ENCODE measurements at places on chromosomes 6 and 20. TPM values are rescaled to one million over a fixed set of nuclear protein-coding genes. Genes with fewer than 3 reads are reported as not detected.
A peak's percentile ranks its signal among the peaks of the same experiment; 100 is the strongest.

DNA sequence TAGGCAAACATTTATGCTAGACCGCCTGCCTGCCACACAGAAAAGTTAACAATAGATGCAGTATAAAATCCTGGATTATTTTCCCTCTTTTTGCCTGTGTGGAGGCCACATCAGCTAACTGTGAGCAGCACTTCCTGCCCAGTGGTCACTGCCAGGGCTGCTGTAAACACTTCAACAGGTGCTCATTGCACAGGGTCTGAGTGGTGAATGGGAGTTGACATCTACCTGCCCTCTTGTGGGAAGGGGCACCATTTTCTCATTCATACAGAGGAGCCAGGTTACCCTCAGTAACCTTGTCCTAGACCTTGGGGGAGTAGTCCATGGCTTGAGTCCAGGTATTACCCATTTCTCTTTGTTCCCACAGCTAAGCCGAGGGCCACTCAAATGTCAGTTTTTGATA is 235.3 kb downstream of the TMEM242 start:
- no peak for DNase-seq

- no peak for DNase-seq
Observed at GRCh38 chr6:133241086-133241900, at the start of gene EYA4. TSS of gene EYA4 (plus strand) at chr6:133241357. CDS start at chr6:133274781, 33,424 bp downstream.

Gene TINAG
- total RNA-seq, result not detected

DNA sequence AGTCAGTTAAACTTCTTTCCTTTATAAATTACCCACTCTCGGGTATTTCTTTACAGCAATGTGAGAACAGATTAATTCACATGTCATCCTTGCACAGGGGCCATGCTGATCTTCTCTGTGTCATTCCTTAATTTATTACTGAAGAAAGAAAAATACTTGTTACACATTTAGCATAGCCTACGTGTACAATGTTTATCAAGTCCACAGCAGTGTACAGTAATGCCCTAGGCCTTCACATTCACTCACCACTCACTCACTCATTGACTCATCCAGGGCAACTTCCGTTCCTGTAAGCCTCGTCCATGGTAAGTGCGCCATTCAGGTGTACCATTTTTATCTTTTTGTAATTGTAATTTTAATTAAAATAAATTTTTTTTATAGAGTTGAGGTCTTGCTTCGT is 73.6 kb downstream of the RSPH3 start:
- no peak for DNase-seq

Gene BTN1A1
- total RNA-seq, result not detected

Gene SPATS1
- total RNA-seq, result not detected

Gene MCM9
- total RNA-seq, result 21.1 TPM

DNA sequence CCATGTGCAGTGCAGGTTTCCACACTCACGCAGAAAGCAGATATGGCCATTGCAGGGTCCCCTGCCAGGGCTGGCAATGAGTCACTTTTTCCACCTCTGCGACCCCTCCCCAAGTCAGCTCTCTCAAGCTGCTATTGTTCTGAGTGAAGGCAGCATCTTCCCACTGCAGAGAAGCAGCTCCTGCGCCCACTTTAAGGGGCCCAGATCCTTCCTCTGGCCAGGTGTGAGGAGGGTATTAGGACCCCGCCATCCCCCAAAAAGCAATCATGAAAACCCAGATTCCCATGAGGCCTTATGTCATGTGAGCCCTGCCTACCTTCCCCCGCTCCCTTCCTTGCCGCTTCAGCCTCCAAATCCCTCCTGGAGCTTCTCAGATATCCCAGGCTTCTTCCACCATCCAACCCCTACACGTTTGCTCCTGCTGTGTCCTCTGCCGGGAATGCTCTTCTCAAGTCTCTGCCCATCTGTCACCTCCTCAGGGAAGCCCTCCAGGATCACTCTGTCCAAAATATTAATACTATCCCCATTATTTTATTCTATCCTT is 220.3 kb downstream of the NFATC2 start:
- DNase-seq, result no peak

GRCh38 chr6:161954699-161955276 is 680.9 kb upstream of the AGPAT4 start:
- DNase-seq, result no peak

Gene TTBK1
- total RNA-seq, result 1.5 TPM

DNA sequence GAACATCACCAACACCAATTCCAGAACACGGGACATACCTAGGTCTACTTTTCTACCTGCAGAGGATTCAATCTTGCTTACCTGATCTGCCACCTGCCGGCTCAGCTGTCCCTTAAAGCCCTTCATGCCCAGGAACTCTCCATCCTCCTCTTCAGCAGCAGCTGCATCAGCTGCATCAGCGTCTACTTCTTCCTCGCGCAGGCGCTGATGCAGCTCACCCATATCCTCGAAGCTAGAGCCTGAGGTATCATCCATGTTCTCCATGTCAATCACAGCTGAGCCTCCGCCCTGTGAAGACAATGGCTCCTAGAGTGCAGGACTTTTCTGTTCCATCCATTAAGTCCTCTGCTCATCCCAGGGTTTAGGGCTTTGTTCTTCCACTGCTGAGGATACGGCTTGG is 918 bp downstream of the YIPF3 start:
- DNase-seq, result no peak

- no peak for DNase-seq
Observed at GRCh38 chr6:50608421-50608820, 104.9 kb upstream of the TFAP2D start.

- DNase-seq, result no peak
Observed at GRCh38 chr6:113574147-113574546, 283.0 kb upstream of the MARCKS start.

- DNase-seq, result no peak
Observed at GRCh38 chr6:99618649-99619408, 12.2 kb downstream of the PRDM13 start.

Gene DEFB124
- not detected for total RNA-seq

- no peak for DNase-seq
Observed at GRCh38 chr6:20811109-20811761, 277.0 kb downstream of the CDKAL1 start.

DNA sequence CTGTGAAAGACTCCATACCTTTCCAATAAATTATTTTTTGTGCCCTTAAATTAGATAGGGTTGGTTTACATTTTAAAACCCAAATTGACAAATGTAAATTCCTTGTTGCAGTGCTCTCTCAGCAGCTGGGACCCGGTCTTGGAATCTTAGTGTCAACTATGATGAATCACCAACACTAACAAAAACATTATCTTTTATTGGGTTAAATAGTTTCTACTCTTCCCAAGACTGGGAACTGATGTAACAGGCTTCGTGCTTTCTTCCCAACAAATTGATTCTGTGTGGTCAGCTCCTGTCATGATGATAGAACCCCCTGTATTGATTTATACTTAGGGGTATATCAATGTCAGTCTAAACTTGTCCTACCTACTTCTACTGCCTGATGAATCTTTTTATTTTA is 23.2 kb upstream of the AHI1 start:
- DNase-seq, result no peak

DNA sequence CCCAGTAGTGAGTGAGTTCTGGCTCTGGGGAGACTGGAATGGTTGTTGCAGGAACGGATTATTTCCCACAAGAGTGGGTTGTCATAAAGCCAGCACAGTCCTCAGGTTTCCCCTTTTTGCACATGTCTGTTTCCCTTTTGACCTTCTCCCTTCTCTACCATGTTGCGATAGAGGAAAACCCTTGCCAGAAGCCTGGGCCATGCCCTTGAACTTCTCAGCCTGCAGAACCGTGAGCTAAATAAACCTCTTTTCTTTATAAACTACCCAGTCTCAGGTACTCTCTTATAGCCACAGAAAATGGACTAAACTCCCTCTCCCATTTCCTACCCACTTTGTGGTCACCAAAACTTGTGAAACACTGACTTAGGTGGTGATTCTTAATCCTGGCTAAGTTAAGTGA is 7.2 kb upstream of the PPP1R16B start:
- DNase-seq, result no peak

Gene ISM1
- total RNA-seq, result 3.9 TPM

Gene SMOC2
- not detected for total RNA-seq

GRCh38 chr6:89527634-89528033 is 94.7 kb downstream of the ANKRD6 start:
- DNase-seq, result no peak

GRCh38 chr6:154284313-154284853 is 72.2 kb downstream of the IPCEF1 start:
- DNase-seq, result no peak

DNA sequence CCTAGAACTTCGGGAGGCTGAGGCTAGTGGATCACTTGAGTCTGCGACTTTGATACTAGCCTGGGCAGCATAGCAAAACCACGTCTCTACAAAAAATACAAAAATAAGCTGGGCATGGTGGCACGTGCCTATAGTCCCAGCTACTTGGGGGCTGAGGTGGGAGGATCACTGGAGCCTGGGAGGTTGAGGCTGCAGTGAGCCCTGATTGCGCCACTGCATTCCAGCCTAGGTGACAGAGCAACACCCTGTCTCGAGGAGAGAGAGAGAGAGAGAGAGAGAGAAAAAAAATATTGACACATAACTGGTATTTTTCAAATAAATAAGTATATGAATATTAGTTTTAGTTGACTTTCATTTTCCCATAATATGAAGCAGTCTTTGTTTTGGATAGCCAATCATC is 222.2 kb downstream of the BTBD9 start:
- no peak for DNase-seq

Gene UBE3D
- total RNA-seq, result 6.9 TPM

GRCh38 chr6:125787791-125788190 is 3.0 kb upstream of the NCOA7 start:
- DNase-seq, result no peak

DNA sequence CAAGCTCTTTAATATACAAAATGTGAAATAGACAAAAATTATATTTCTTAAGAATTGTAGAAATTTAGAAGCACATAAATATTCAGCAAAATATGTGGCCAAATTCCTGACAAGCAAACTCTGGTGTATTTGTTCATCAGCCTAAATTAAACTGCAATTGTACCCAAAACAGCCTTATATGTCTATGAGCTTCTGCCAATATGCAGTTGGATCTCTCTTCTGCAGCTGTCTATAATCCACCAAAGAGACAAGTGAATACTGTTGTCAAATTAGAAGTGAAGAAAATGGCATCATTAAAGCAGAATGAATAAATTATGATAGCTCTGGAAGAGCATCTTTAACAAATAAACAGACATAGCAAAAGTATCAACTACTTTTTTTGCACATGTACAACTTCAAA is 755.7 kb downstream of the GRIK2 start:
- DNase-seq, result no peak

DNA sequence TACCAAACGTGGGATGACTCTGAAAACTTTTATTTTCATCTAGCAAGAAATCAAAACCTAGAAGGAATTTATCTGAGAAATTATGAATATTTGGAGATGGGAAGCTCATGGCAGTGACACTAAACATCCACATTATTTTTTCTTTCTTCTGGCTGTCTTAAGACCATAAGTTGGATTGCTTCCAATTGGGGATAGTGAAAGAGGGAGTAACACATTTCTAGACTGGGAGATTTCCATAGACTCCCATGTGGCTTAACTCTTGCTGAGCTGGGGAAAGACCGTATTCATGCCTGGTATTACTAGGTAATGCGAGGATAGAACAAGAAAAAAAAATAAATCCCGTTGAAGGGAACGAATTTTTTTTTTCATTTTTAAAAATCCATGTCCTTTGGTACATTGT is 120.0 kb downstream of the UTRN start:
- no peak for DNase-seq

GRCh38 chr6:24494821-24495795 is at the start of gene ALDH5A1:
TSS of gene ALDH5A1 (plus strand) at chr6:24494969. CDS start at chr6:24494997, 28 bp downstream.
- peak; percentile 70 for DNase-seq

- no peak for DNase-seq
Observed at GRCh38 chr20:62296724-62297448, 5.9 kb upstream of the ADRM1 start.

DNA sequence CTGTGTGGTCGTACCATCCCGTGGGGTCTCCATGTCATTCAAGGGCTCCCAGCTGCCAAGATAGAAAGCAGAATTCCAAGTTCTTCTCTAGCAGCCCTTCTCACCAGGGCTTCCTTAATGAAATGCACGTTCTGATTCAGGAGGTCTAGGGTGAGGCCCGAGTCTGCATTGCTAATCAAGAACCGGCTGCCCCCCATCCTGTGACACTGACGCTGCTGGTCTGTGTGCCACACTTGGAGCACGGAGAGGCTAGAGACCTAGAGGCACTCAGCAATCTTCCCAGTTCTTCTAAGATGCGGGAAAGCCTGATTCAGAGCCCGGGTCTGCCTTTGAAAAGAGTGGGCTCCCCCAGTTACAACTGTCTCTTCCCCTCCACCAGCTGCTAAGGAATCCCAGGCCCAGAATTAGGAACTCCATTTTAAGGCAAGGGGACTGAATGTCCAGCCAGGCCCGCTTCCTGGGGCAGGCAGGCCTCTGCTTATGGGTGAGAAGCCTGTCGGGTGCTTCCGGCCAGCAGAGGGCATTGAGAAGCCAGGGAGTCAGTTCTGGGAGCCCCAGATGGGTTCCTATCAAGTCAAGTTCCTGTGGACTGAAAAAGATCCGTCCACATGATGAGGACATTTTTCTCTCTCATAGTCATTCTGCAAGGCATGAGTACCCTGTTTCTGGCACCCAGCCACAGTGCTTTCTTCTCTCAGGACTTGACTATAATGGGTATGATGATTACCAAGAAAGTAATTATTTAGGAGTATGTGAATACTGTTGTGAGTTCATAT is 69.8 kb upstream of the RIN2 start:
- no peak for DNase-seq

DNA sequence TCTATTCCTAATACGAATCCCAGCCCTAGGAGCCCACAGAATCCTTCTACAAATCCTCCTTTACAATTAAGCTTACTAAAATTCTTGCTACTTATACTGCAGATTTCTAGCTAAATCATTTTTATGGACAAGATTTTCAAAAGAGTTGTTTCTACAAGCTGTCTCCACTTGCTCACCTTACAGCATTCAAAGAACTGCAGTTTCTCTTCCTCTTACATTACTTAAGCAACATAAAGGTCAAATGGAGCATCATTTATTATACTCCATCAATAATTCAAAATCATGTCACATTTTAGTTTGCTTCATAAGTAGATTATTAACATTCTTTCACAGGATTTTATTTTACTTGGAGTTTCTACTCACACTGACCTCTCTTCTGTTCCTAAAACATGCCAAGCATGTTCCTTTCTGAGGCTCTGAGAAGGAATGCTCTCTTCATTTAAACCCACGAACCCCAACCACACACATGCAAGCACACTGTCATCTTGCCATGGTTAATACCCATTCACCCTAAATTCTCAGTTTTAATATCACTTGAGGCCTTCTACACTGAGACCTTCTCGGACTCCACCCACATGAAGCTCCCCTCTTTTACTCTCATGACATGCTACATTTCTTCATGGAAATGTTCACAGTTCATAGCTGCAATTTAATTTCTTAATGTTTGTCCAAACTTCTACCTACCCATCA is 388.2 kb downstream of the TBC1D32 start:
- DNase-seq, result no peak

Gene FOXQ1
- not detected for total RNA-seq

Gene LY6G6C
- not detected for total RNA-seq
